ENCODE measurements at places on chromosomes 4 and X. TPM values are rescaled to one million over a fixed set of nuclear protein-coding genes. Genes with fewer than 3 reads are reported as not detected.

- DNase-seq = no peak
Measured at GRCh38 chrX:33053001-33053400, 158.3 kb downstream of the DMD start.

DNA sequence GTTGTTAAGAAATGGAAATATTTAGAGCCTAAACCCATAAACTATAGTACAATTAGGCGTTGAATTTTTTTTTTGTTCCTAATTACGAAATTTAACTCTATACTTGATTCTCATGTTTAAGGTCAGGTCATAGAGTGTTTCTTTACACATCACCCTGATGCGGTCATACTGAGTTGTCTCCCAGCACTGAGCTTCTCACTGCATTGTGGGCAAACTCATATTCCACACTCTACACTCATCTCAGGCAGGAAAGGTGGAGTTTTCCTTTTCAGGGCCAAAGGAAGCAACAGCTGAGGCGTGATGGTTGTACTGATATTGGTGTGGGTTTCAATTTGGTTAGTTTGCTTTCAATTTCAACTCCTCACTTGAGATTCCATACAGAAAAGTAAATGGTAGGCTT is 75.4 kb downstream of the FAT4 start:
- DNase-seq = no peak

ENPEP gene
- not detected for total RNA-seq

DNA sequence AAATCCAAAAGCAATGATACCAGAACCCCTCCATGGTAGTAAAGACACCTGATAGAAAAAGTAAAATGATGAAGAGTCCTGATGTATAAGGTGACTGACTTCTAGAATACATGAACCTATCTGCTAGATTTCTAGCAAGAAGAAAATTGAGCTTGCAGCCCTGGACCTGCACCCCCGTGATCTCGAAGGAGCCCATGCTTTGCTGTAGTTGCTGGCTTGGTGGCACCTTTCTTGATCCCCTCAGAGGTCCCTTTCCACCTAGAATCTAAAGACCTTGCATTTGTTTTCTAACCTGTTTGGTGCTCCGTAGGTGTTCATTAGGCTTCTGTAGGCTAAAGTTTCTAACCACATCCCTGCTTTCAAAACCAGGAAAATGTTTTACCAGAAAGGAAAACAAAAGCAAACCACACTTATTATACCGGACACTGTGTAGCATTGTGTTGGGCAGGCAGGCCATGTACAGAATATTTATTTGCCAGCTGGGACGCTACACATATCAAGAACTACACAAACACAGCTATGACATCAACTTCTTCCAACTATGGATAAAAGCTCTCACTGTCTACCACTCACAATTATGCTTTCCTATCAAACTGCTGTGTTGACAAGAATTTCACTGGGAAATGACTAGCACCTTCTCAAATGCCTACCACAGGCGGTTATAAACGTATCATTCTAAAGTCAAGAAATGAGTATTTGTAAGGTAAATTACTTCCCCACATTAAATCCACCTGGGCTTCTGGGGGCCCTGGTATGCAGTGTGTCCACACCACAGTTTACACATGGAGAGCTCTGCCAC is 316.2 kb downstream of the UNC5C start:
- no peak for DNase-seq

DNA sequence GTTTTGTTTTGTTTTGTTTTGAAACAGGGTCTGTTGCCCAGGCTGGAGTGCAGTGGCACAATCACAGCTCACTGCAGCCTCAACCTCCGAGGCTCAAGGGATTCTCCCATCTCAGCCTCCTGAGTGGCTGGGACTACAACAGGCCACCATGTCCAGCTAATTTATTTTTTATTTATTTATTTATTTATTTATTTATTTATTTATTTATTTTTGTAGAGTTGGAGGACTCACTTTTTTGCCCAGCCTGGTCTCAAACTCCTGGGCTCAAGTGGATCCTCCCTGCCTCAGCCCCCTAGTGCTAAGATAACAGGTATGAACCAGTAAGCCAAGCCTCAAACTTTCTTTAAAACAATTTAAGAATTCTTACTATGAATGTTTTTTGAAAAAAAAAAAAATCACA is 26.6 kb upstream of the PLS3 start:
- DNase-seq = no peak

SH3TC1 gene
- not detected for total RNA-seq

DNA sequence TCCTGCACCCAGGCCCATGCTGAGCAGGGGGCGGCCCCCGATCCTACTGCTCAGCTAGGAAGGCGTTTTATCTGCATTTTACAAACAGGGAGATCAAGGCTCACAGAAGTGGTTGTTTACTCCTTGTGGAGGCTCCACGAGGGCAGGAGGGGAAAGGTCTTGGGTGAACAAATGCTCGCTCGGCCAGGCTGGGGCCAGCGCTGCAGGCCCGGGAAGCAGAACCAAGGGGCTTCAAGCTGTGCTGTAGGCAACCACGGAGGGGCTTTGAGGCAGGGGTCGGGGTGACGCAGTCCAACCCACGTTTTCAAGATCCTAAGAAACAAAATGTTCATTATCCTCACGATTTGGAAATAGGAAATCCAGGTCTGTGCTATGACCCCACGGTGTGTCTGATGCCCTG is 125.8 kb downstream of the HMX1 start:
- no peak for DNase-seq

PDE5A gene
- 0.06 TPM for total RNA-seq

GRCh38 chrX:3450881-3451570 is 104.6 kb upstream of the MXRA5 start:
- DNase-seq = no peak

DNA sequence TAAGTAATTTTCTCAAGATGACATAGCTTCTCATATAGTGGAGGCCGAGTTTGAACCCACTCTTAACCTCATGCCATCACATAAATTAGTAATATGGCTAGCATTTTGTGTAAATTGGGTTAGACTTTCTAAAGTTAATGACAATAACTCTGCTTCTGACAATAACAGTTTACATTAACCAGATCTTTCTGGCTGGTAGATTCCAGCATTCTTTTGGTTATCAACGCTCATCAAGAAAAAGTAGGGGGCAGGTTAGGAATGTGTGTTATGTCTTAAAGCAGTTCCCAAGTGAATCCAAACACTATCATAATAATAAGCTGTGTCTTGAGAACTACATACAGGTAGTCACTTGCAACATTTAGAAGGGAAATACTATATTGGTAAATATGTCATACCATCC is 162.5 kb downstream of the PRDM5 start:
- no peak for DNase-seq

GRCh38 chrX:153662266-153662665 is 11.3 kb downstream of the PNCK start:
- DNase-seq = no peak

GRCh38 chr4:186020793-186021407 is 48.1 kb upstream of the TLR3 start:
- DNase-seq = peak; percentile 17

DNA sequence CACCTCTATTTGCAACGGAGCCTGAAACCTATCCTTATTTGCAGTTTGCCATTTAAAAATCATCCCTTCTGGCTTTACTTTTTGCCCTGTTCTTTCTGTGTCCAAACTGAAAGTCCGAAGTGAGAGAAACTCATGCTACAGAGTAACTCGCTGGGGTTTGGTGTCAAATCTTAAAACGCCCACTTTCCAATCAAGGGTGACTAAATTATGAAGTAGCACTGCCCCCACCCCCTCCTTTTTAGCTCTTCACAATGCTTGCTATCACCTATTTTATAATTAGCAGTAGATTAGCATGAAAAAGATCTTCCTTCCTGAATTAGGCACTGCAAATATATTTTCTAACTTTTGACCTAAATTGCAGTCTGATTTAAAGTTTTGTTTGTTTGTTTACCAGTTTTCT is 52.5 kb downstream of the VGLL1 start:
- DNase-seq = no peak

DNA sequence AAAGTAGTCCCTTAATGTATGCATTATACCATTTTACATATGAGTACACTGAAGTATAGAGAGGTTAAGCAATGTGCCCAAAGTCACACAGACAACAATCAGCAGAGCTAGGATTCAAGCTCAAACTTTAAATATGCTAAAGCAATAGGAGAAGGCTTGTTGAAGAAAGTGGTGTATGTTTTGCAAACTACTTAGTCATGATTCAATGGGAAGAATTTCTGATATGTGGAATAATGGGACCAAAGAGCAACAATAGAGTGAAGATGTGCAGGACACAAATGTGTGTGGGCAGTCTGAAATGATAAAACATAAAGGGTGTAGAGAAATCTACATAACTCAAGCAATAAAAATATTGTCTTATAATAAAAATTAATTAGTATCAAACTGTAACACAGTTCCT is 109.0 kb upstream of the ARSJ start:
- no peak for DNase-seq

GRCh38 chr4:77921701-77922100 is 59.1 kb downstream of the MRPL1 start:
- no peak for DNase-seq

DNA sequence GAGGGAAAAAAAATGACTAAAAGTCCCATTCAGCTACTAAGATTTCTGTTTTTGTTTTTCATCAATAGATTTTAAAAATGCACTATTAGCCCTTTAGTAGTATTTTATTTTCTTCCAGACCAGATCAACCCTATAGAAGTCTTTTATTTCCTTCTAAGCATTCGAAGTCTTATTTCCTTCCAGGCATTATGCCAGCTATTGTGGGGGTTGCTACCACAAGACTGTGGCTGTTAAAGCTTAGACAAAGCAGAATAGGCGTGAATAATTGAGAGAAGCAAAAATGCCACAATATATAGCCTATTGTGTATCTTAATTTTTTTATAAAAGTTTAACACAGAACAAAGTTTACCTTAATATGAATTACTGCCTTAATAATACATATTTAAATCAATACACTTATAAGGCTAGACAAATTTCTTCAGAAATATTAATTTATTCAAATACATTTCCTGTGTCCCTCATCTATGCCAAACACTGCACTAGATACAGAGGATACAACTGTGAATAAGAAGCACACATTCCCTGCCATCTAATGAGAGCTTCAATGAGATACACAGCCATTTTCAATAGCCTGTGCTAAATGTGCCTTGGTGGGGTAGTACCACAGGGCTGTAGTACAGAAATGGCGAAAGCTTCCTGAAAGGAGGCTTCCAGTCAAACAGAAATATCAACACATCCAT is 33.1 kb downstream of the SLC10A7 start:
- DNase-seq = no peak

DNA sequence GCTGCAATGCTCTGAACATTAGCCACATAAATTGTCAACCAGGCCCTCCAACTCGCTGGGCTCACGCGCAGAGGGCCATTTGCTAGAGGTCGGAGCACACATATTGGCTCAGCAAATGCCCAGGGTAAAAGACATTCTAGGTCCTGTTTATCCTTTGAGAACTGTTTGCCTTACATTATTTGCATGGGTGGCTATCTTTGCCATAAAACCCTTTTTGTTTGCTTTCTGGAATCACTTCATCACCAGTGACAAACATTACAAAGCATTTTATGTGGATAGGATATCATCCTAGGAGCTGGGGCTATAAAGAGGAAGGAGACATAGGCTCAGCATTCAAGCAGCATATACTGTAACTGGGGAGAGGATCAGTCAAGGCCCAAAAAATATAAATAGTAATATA is 149.2 kb upstream of the RAI2 start:
- no peak for DNase-seq

DNA sequence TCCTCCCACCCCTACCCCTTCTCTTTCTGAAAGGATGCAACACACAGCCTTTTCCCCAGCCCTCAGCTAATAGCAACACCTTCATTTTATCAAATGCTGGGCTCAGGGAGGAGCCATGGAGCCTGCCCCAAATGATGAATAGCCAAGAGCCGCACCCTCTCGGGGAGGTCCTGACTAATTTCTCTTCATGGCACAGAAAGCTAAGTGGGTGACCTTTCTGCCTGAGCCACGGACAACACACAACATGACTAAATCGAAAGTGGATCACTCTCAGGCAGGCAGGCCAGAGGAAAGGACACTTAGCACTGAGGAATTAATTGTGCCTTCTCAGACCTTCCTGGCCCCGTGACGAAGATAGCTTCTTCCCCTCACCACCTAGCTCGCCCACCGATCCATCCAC is 165.1 kb upstream of the RAI2 start:
- DNase-seq = no peak

DNA sequence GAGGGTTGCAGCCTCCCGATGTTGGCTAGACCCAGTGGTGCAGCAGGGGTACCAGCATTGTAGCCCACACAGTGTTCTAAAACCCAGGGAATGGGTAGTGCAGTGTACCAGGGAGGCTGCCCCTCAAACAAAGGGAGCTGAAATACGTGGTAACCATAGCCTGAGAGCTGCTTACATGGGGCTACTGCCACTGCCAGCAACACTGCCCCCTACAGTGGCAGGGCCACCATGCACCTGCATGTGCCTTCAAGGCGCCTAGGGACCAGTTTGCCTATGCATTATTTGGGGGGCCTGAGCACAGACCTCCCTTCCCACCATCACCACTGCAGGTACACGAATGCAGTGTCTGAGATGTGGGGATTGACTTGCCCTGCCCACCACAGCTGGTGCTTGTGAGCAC is 21.0 kb upstream of the BMP15 start:
- no peak for DNase-seq

- no peak for DNase-seq
Measured at GRCh38 chr4:71882113-71882841, 98.4 kb upstream of the GC start.

DNA sequence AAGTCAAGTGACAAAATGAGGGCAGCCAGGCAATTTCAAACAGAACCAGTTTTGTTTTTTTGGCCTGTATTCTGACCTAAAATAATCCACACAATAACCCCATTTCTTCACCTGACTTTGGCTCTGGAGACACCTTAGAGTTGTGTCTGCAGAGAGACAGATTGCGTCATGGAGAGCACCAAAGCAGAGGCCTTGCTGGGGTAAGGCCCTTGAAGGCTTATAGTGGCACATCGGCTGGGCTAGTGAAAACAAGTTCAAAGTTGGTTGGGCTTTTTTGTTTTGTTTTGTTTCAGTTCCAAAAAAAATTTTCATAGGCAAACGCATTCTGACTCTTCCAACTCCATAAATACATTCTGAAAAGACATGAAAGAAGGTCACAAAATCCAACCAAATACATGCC is 34.4 kb downstream of the PARM1 start:
- DNase-seq = no peak

G3BP2 gene
- total RNA-seq = 45.0 TPM

DNA sequence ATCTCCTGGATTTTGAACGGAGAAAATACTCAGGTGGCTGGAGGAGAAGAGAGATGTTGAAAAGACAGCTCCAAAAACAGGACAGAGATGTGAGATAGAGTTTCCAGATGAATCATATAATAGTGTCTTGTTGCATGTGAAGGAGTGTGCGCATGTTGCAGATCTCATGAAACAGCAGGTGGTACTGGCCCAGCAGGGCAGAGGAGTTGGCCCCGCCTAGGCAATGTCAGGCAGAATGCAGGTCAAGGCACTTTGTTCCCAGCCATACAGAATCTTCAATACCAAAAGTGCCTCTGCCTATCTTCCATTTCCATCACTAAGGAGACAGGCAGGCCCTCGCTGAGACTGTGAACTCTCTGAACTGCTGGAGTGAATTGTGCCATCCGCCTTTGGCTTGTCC is 63.9 kb upstream of the FAT1 start:
- DNase-seq = no peak

EPGN gene
- not detected for total RNA-seq

GRCh38 chr4:161892951-161893350 is 270.8 kb downstream of the FSTL5 start:
- no peak for DNase-seq

GRCh38 chr4:83548151-83548905 is 12.4 kb downstream of the GPAT3 start:
- no peak for DNase-seq

POF1B gene
- total RNA-seq = not detected

C4orf17 gene
- not detected for total RNA-seq

GPRASP1 gene
- 0.43 TPM for total RNA-seq

Data from G401 (cell line).